ENCODE measurements at places on chromosomes 4 and X.

- DNase-seq, result no peak
Observed at GRCh38 chrX:13090339-13091110, 46.1 kb upstream of the FAM9C start.

- no peak for DNase-seq
Observed at GRCh38 chrX:38652934-38653442, 91.6 kb downstream of the TSPAN7 start.

- no peak for DNase-seq
Observed at GRCh38 chr4:135770505-135770904, 1568.9 kb upstream of the PABPC4L start.

GRCh38 chr4:3285558-3286334 lies 7.1 kb upstream of the RGS12 start:
- no peak for DNase-seq

DNA sequence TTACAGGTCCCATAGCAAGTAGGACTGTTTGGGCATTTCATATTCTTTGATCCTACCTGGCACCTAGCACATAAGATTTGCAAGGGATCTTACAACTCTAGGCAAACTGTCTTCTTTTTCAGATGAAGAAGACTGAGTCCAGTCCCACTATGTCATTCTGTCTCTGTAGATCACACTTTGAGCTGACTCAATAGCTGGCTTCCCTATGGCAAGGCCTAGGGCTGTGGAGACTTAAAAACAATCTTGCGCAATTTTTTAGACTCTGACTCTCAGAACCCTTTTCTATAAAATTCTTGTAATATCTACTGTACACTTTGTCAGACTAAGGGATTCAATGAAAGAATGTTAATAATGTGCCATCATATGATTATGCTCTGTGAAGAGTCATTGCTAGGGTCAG lies 26.7 kb downstream of the OTC start:
- no peak for DNase-seq

GRCh38 chr4:6257247-6258025 lies 12.2 kb upstream of the WFS1 start:
- no peak for DNase-seq

- no peak for DNase-seq
Observed at GRCh38 chr4:39435659-39436563, 22.8 kb downstream of the RPL9 start.

- no peak for DNase-seq
Observed at GRCh38 chrX:48498374-48498809, 10.4 kb upstream of the PORCN start.

All from NCI-H526 treated with DMSO at 0.1 percent for 48 hours (cell line).